ENCODE measurements at places on chromosomes 1 and 21.

GRCh38 chr1:154463512-154463990 is 38.5 kb upstream of the TDRD10 start:
- DNase-seq = no peak

GRCh38 chr1:176193023-176193422 is 14.1 kb downstream of the COP1 start:
- DNase-seq = no peak

DNA sequence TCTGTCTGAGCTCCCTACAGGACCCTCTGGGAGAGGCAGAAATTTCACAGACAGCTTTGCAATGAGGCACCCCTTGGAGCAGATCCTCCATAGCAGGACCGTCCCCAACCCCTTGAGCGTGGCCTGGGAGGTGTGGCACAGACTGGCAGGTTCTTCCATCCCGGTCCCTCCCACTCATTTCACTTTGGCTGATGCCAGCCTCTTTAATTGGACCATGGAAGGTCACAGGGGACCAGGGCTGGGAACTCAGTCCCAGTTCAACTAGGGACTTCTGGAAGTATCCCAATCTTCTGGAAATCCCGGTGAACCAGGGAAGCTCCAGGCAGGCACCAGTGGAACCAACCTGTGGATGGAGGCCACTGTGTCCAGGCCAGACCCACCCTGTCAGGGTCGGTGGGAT is 83.7 kb downstream of the SPSB1 start:
- no peak for DNase-seq

DNA sequence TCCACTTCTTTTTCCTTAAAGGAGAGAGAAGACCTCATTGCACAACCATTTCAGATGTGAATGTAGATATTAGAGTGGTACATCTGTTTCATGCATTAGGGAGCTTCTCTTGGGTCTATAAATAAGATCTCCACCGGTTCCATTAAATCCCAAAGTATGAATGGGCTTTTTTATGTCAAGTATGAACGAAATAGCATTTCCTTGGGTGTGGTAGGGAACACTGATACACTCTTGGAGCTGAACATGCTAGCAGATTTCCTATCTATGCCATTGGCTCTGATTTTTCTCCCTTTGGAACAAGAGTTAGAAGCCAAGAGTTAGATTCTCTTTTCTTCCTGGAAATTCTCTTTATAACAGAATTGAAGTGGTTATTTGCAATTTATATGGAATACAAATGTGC is 245.6 kb upstream of the ADAMTS5 start:
- DNase-seq = no peak

DNA sequence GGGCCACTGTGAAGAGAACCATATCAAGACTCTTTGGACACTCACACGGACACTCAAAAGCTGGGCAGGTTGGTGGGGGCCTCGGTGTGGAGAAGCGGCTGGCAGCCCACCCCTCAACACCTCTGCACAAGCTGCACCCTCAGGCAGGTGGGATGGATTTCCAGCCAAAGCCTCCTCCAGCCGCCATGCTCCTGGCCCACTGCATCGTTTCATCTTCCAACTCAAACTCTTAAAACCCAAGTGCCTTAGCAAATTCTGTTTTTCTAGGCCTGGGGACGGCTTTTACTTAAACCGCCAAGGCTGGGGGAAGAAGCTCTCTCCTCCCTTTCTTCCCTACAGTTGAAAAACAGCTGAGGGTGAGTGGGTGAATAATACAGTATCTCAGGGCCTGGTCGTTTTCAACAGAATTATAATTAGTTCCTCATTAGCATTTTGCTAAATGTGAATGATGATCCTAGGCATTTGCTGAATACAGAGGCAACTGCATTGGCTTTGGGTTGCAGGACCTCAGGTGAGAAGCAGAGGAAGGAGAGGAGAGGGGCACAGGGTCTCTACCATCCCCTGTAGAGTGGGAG is 36.3 kb upstream of the TDRD10 start:
- no peak for DNase-seq

DNA sequence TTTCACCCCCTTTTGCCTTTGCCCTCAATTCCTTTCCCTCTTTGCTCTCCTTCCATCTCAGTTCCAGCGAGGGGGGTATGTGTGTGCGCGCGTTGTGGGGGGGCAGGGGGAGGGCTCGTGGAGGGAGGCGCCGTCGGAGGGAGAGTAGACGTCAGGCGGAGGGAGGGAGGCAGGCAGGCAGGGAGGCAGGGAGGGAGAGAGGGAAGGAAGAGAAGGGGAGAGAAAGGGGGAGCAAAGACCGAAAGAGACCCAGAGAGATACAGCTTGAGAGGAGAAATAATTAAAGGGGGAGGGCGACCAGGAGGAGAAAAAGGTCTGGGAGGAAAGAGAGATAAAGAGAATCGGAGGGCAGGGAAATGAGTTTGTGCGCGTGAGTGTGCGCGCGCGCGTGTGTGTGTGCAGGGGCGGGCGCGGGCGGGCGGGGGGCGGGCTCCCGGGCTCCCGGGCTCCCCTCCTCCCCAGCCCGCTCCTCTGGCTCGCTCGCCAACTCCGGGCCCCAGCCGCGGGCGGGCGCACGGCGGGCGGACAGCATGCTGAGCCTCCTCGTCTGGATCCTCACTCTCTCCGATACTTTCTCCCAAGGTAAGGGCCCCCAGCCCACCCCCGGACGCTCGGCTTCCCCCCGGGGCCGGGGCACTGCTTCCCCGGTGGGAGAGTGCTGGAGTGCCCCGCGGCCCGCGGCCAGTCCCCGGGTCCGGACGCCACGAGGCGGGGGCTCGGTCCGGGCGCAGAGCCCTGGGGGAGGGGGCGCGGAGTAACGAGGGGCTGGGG is at the start of gene KIRREL1:
Gene KIRREL1, plus strand, starts transcription at position 499 of the 771 bp plus-strand sequence. Its CDS starts 32 bp downstream, at position 531.
- DNase-seq = peak; percentile 72

- DNase-seq = no peak
Observed at GRCh38 chr1:11138952-11139351, 39.3 kb upstream of the EXOSC10 start.

DNA sequence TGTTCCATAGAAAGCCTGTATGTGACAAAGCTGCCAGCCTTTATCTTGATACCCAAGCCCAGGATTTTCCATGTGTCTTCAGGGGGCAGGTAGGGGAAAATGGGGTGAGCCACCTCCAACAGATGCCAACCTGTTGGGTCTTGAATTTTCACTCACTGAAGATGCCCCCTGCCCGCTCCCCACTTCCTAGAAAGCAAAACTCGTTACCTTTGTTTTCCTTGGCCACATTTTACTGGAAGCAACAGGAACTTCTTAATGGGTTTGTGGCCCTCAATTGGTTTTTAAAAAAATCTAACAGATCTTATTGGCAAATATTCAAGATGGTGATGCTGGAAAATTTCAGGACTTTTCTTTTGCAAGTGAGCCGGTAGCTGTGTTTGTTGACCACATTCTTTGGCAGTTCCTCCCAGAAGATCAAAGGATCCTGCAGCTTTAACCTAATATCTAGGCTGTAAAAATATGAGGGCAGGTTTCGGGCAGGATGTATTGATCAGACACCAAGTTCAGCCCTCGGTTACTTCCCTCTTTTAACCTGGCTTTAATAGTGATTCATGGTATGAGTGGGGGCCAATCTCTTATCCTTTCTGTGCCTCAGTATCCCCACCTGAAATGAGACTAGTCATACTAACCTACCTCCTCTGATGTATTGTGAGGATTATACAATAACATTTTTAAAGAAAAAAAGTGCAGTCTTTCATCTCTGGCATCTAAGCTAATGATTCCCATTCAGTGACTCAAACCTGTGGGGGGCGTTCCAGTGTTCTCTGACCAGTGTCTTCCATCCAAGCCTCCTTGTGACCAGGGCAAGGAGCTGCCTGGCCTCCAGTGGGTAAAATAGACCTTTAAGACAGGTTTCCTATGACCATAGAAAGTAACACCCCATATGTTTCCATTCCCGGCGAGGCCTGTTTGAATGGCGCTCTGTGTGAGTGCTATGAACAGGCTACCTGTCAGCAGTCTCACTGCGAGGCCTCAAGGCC is 21.3 kb upstream of the GNPAT start:
- no peak for DNase-seq

DNA sequence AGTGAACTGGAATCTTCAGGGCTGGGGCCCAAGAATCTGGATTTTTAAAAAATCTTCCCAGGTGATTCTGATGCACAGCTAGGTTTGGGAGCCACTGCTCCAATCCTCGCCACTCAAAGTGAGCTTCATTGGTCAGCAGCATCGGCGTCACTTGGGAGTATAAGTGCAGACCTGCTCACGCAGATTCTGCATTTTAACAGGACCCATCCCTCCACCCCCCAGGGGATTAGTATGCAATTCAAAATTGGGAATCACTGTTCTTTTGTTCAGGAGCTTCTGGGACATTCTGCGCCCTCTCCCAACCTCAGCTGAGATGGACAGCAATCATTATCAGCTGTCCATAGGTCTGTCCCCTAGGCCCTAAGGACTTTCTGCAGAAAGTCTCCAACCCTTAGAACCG is 53.5 kb downstream of the LGR6 start:
- DNase-seq = no peak

Measured in HEK293T (cell line).